ENCODE measurements at places on chromosomes 3 and 15.

GRCh38 chr3:152460936-152461335 lies 192.2 kb downstream of the MBNL1 start:
- DNase-seq: peak; percentile 42

GRCh38 chr15:55514414-55514850 lies 6.4 kb upstream of the DNAAF4 start:
- no peak for DNase-seq

- DNase-seq: no peak
Measured at GRCh38 chr3:139811331-139811730, 123.7 kb upstream of the CLSTN2 start.

GRCh38 chr15:100919481-100920405 lies 586 bp downstream of the LRRK1 start:
- DNase-seq: no peak

DNA sequence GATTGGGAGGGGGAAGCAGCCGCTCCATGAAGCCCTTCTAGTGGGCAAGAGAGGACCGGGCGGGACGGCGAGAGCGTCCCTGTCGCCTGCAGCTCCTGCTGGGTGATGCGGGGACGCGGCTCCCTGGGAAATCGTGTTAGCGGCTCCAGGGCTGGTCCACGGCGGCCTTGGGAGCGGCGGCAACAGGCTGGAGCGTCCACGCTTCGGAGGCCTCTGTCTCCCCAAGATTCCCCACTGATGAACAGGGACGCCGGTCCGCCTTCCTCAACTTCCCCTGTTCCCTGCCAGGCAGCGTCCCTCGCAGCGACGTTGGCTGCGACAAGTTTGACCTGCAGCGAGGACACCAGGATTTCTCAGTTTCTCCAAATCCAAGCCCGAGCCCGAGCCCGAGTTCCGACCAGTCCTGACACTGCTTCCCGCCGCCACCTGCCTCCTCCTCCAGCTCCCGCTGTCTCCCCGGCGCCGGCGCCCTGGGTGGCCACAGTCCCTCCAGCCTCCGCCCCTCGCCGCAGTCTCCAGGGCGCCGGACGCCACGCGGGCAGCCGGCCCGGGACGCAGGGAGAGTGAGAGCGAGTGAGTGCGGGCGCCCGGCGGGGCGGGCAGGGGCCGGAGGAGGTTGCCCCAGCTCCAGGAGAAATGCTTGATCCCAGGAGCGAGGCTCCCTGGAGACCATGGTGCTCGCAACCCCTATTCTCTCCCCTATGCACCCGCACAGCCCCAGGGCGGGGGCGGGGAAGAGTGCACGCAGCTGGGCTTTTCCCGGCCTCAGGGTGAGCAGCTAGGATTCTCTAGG lies 78.1 kb upstream of the RNF7 start:
- DNase-seq: no peak

- DNase-seq: no peak
Measured at GRCh38 chr3:61464518-61465140, 96.7 kb upstream of the PTPRG start.

GRCh38 chr15:100707229-100707628 lies 104.8 kb downstream of the ASB7 start:
- DNase-seq: no peak

GRCh38 chr3:117063930-117064329 lies 354.4 kb downstream of the TUSC7 start:
- DNase-seq: no peak

DNA sequence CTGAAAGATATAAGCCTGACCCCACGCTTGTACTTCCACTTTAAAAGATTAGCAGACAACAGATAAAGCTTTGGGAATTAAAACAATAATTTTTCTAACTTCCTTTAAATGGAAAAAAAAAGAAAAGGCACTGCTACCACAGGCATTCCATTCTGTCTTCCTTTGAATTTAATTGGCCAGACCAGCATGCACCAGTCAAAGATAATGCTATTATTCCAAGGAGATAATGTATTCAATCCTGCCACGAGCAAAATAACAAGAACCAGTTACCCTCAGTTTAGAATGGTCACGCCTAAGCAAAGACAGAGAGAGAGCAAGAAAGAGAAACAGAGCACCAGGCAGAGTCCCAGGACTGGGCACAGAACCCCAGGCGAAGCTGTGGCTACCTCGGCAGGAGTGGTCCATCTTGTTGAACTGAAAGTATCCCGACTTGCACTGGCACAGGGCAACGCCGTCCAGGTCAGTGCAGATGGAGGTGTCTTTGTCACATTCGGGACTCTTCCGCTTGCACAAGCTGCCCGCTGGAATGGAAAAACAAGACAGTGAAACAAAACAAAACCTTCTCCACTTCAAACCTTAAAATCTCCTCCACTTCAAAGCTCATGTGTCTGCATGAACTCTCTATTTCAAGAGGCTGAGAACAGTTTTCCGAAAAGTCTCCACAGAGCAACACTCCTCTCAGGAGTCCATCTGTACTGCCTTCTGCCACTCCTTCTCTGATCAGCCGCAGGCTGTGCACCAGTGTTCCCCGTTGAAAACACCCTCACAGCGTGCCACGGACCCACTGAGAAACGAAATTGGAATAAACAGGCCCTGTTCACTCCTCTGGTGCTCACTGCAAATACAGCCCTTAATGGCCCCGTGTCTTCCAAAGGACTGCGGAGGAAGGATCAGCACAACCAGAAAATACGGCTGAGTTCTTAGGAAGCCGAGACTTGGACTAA lies 58.2 kb downstream of the HEG1 start:
- peak; percentile 64 for DNase-seq

Measured in cerebellar cortex (tissue), 1 donor.